ENCODE measurements at places on chromosomes 4 and X.
A peak's percentile ranks its signal among the peaks of the same experiment; 100 is the strongest.

DNA sequence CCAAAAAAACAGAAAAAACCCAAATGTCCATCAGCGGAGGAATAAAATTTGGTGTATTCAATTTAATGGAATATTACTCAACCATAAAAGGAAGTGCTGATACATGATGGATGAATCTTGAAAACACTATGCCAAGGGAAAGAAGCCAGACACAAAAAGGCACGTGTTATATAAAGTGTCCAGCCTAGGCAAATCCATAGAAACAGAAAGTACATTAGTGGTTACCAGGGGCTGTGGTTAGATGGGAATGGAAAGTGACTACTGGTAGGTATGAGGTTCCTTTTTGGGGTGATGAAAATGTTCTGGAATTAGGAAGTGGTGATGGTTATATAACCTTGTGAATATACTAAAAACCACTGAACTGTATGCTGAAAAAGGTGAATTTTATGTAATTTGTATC, 3.5 kb upstream of the CDKL2 start:
- DNase-seq, result peak; percentile 26

DNA sequence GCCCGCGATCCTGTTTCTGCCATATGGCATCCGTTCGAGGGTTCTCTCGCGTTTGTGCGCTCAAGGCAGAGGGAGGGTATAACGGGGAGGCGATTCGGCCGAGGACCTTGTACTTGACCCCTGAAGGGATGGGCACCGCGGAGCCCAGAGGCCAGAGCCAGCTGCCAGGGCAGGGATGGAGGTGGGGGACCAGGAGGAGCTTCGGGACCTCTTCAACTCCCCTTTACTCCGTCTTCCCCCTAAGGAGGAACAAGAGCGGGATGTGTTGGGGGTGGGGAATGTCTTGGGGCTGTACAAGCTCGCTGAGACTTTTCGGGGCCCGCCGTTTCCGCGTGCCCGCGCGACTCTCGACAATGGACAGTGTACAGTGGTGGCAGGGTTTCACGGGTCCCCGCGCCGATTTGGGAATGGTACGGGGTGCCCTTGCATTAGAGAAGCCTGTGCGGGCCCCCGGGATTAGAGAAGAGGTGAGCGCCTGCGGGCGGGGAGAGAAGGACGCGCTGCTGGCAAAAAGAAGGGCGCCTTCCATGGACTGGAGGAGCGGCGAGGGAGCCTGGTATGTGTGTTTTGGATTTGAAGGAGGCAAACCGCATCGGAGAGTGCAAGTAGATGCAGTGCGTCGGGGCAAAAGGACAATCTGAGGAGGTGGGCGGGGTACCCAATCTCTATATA, 760 bp downstream of the UGT8 start:
- no peak for DNase-seq

GRCh38 chrX:103175944-103176753, 38.8 kb upstream of the BEX4 start:
- DNase-seq, result peak; percentile 67

- DNase-seq, result no peak
Measured at GRCh38 chr4:150990250-150990649, 24.8 kb downstream of the LRBA start.

DNA sequence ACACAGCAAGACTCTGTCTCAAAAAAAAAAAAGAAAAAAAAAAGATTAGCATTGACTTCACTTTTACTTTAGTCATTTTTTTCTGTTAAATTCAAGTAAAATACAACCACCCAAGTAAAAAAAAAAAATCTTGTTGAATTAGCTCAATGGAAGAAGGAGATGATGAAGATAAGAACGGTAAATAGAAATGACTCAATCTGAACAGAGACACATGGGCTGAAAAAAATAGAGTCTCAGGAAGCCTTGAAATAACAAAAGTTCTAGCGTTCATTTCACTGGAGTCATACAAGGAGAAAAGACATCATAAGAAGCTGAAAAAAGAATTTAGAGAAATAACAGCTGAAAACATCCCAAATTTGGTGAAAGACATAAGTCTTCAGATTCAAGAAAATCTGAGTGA, 75.5 kb downstream of the CASP3 start:
- no peak for DNase-seq

- no peak for DNase-seq
Measured at GRCh38 chr4:108114503-108114902, 54.2 kb downstream of the LEF1 start.

- DNase-seq, result no peak
Measured at GRCh38 chr4:105674011-105674410, 34.5 kb downstream of the INTS12 start.

GRCh38 chr4:62208921-62209320, 1008.8 kb downstream of the ADGRL3 start:
- DNase-seq, result no peak

DNA sequence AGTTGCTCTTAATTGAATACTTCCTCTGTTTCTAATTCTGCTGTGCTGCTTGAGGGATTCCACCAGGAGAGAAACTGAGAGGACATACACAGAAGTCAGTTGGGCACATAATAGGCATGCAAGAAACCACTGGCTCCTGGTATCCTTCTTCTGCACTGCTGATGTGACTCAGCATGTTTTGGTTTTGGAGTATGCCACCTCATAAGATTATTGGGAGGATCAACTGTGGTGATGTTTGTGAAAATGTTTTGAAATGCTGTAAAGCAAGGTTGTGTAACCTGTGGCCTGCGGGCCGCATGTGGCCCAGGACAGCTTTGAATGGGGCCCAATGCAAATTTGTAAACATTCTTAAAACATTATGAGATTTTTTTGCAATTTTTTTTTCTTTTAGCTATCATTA, 119.6 kb downstream of the GATB start:
- DNase-seq, result peak; percentile 92

GRCh38 chr4:172818901-172819300, 349.7 kb upstream of the GALNT7 start:
- no peak for DNase-seq

GRCh38 chr4:54041100-54041499, 23.3 kb downstream of the CHIC2 start:
- DNase-seq, result no peak

GRCh38 chr4:143858456-143858855, 46.9 kb downstream of the GYPE start:
- no peak for DNase-seq

DNA sequence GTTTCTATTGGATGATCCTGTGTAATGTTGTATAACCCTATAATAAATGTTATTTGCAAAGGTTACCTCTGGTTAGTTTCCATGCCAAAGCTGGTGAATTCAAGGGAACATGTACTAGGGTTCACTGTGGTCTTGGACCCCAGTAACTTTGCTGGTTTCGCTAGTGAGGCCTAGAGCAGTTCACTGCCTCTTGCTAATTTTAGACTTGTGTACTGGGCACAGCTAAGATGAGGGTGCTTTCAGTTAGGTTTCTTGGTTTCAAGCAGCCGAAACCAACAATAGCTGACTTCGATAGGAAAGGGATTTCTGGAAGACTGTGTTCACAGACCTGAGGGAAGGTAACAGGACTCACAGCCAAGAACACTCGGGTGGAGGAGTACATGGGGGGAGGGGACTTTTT, 215.5 kb upstream of the BCOR start:
- no peak for DNase-seq

- no peak for DNase-seq
Measured at GRCh38 chr4:143270256-143270838, 66.3 kb upstream of the GAB1 start.

DNA sequence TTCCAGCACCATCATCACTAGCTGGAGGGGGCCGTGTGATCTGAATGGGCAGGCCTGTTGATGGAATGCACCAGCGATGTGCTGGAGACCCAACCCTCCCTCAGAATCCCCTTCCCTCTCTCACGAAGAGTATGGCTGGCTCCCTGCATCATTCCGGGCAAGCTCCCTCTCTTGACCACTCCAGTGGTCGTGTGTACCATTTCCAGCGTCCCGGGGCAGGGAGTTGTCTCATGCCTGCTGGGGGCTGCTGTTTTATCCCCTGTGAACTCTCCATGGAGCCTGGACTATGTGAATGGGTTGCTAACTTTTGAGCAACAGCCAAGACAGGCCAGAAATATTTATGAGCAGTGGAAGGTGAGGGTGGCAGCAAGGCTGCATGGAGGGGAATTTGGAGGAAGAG, 8.1 kb downstream of the CSAG1 start:
- no peak for DNase-seq

- no peak for DNase-seq
Measured at GRCh38 chr4:133968174-133968573, 233.4 kb downstream of the PABPC4L start.

GRCh38 chr4:180179146-180179545, 2064.1 kb upstream of the TENM3 start:
- no peak for DNase-seq

GRCh38 chrX:29541038-29541437, 674.3 kb upstream of the MAGEB2 start:
- DNase-seq, result no peak

- DNase-seq, result no peak
Measured at GRCh38 chr4:117239434-117239833, 154.1 kb upstream of the TRAM1L1 start.

DNA sequence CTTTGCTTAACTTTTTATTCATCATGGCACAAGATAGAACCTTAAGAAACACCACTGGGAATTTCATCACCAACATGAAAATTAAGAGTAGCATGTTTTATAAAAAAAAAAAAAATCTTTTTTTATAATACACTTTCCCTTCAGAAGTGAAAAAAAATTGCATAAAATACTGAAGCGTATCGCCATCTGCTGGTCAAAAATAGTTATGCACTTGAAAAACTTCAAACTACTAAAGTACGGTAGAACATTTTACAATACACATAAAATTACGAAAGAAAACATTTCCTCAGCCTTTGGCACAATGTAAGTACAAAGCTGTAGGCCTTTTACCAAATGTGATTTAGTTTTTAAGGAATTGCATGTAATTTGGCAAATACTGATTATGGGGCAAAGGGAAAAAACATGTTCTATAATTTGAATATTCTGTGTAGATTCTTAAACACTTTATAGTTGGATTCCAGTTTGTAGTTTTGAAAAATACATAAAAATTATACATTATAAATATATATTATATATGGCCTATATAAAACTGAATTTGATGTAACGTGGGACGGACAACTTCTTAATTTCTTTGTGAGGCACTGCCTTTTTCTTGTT, 26.5 kb downstream of the HCCS start:
- peak; percentile 37 for DNase-seq

DNA sequence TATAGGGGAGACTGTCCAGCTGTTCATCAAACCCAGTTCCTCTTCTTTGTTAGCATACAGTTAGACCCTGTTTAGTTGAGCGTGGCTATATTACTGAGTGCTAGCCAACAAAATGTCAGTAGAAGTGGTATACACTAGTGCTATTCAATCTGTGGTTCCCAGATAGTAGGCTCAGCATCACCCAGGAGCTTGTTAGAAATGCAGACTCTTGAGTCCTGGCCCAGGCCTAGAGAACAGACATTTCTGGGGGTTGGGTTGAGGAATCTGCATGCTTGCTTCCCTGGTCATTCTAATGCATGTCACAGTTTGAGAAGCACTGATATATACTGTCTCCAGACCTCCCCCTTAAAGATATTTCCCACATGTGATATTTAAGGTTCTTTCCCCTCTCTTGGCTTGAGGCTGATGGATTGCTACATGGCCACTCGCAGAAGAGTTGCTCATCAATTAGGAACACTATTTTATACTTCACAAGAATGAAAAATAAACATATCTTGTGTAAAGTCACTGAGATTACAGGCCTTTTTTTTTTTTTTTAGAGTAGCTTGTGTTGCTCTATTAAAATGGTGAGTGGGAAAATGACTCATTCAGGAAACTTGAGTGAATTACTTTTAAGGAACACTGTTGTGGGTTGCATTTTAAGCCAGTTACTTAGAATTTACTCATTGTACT, 289.0 kb downstream of the STIM2 start:
- DNase-seq, result no peak

DNA sequence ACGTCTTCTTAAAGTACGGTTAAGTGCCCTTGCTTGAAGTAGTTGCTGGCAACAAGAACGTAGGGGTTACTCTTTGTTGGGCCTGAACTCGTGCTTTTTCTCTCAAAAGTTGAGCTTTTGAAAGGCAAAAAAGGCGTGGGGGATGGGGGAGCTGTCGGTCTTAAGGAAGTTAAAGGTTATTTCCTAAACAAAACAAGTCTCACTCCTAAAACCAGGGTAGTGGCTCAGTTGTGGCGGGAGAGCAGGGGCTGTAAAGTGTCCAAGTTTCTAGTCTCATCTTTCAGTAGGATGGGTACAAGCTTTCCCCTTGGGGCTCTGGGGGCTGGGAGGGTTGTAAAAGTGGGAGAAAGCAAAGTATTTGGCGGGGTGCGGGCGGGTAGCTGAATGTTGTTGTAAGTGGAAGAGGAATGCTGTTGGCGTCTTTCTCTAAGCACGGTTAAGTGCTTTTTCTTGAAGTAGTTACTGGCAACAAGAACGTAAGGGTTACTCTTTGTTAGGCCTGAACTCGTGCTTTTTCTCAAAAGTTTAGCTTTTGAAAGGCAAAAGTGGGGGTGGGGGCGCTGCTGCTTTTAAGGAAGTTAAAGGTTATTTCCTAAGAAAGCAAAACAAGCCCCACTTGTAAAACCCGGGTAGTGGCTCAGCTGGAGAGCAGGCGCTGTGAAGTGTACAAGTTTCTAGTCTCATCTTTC, 904 bp upstream of the WDR1 start:
- DNase-seq, result peak; percentile 85

GRCh38 chrX:85992811-85993229, 54.5 kb downstream of the CHM start:
- peak; percentile 1 for DNase-seq

DNA sequence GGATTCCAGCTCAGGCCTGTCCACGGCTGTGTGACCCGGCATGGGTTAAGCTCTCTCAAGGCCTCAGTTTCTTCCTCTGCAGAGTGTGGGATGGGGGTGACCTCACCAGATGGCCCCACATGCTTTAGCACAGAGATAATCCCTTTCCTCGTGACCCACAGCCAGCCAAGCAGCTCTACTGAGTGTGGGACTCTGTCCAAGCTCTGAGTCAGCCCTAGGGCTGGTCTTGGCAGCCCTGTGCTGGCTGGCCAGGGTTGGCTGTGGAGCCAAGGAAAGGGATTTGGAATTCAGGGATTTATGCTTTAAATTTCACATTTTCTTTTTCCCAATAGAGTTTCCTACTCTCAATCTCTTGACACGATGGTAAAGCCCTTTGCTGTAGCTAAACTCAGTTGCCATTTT, 19.7 kb upstream of the SPON2 start:
- peak; percentile 4 for DNase-seq

All from NB4 (cell line).